IMR-90 (cell line): ENCODE measurements at places on chromosomes 5 and 9.

- H3K27me3 ChIP-seq, result no peaks in the 10 kb centered on the region
- no peaks in the 10 kb centered on the region for H3K36me3 ChIP-seq
- H3K27ac ChIP-seq, result no peak overlapping the region
- H3K4me1 ChIP-seq, result no peaks in the 10 kb centered on the region
Measured at GRCh38 chr9:111868475-111868874, 28.1 kb upstream of the UGCG start.

GRCh38 chr5:143435210-143435657, 31.7 kb upstream of the NR3C1 start:
- no peak overlapping the region for H3K4me3 ChIP-seq
- H3K4me1 ChIP-seq, result peaks cover 2% of the 10 kb centered on the region; the same call in 1 of the 2 replicates
- H3K36me3 ChIP-seq, result no peaks in the 10 kb centered on the region

GRCh38 chr9:117809751-117810150, 105.5 kb downstream of the TLR4 start:
- H3K4me1 ChIP-seq, result no peaks in the 10 kb centered on the region
- H3K4me3 ChIP-seq, result no peak overlapping the region
- H3K36me3 ChIP-seq, result no peaks in the 10 kb centered on the region
- H3K27me3 ChIP-seq, result no peaks in the 10 kb centered on the region
- no peak for DNase-seq

DNA sequence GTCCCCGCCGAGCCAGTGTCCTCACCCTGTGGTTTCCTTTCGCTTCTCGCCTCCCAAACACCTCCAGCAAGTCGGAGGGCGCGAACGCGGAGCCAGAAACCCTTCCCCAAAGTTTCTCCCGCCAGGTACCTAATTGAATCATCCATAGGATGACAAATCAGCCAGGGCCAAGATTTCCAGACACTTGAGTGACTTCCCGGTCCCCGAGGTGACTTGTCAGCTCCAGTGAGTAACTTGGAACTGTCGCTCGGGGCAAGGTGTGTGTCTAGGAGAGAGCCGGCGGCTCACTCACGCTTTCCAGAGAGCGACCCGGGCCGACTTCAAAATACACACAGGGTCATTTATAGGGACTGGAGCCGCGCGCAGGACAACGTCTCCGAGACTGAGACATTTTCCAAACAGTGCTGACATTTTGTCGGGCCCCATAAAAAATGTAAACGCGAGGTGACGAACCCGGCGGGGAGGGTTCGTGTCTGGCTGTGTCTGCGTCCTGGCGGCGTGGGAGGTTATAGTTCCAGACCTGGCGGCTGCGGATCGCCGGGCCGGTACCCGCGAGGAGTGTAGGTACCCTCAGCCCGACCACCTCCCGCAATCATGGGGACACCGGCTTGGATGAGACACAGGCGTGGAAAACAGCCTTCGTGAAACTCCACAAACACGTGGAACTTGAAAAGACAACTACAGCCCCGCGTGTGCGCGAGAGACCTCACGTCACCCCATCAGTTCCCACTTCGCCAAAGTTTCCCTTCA, 1.4 kb downstream of the GLIS3 start:
- H3K4me3 ChIP-seq, result peak overlapping the region; percentile 74
- H3K27me3 ChIP-seq, result no peaks in the 10 kb centered on the region
- H3K4me1 ChIP-seq, result peaks cover 15% of the 10 kb centered on the region
- no peaks in the 10 kb centered on the region for H3K36me3 ChIP-seq
- peak; percentile 27 for DNase-seq
- peak overlapping the region; percentile 99 for H3K27ac ChIP-seq

DNA sequence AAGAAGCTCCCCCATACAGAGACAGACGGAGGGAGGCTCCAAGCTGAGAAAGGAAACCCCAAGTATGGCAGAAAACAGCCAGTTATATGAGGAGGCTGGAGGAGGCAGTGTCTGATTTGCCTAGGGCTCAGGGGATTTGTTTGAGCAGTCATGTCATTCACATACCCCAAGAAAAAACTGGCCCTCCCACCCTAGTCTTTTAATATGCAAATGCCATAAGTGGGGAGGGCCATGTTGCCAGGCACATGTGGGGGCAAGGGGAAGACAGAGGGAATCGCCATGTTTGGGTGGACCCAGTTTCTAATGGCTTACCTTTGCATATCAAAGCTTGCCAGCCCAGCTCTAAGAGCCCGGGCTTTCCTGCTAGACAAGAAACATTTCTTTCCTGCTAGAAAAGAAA, 1163.8 kb downstream of the TAF11L14 start:
- H3K27me3 ChIP-seq, result no peaks in the 10 kb centered on the region
- no peak for DNase-seq
- no peaks in the 10 kb centered on the region for H3K36me3 ChIP-seq
- no peaks in the 10 kb centered on the region for H3K4me1 ChIP-seq
